Fibroblast of skin of right quadriceps (primary cell): ENCODE measurements at places on chromosomes 2 and 18.

DNA sequence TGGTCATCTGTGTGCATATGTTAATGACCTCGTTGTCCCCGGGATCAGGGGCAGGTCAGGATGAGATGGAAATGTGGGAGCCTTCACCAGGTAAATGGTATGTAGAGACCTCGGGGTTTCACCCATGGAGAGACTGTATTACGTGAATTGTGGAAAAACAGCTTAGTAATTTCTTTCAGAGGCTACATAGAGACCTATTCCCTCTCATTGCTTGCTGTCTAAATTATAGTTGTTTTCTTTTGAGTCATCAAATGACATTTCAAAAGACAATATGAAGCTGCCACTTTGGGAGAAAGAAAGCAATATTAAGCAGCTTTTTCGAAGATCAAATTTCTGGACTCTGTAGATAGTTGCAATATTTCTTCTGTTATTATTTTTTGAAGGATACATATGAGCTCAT, 20.4 kb downstream of the ADAM23 start:
- DNase-seq = no peak

DNA sequence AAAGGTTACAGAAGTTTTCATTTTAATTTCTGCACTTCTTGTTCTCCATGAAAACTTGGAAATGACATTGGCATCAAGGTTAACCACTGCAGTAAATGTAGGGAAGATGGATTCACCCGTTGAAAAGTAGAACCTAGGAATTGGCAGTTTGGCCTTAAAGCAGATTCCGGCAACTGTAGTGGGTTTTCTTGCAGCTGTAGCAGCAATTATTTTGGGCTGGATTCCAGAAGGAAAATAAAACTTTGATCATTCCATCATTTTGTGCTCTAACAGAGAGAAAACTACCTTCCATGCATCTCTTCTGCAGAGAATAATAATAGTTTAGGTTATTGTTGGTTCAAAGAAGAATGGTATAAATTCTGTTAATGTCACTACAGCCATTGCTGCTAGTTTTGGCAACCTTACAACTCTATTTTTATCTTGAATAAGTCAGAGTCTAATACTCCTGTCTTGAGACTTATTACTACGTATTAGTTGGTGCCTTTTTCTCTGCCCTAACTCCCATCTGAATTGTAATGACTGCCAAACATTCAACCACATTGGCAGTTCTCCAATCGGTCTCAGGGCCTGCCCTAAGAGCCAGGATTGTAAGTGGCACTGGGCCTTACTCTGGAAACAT, 178.1 kb upstream of the PIEZO2 start:
- peak; percentile 62 for DNase-seq

GRCh38 chr18:63969942-63970808, at the start of gene SERPINB8:
Gene SERPINB8, plus strand, starts transcription at chr18:63970081. Its CDS starts 8,228 bp downstream, at chr18:63978309.
- peak; percentile 95 for DNase-seq

GRCh38 chr2:219522111-219523030, 8.1 kb downstream of the ASIC4 start:
- peak; percentile 94 for DNase-seq

DNA sequence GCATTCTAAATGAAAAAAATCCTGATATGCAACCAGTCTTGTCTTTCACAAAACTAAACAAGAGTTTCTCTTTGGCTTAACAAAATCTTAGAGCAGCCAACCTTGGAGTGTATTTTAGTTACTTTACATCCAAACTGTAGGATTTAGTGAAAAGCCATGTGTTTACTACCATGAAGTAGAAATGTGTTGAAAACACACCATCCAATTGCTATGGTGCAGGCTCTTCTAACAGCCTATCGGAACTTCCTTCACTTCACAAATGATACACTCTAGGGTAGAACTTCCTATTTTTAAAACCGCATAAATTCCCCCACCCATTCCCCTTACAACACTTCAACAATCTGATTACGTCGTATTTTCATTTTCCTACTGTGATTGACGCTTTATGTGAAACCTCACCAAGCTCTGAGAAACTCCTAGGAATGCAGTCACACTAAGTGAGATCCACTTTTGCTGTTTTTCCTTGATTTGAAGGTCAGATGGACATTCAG, 74.4 kb upstream of the MAP4K4 start:
- DNase-seq = no peak

- DNase-seq = no peak
These were observed 35.2 kb downstream of the TTLL4 start for GRCh38 chr2:218745559-218746469.

GRCh38 chr2:241617431-241618154, 19.4 kb downstream of the THAP4 start:
- DNase-seq = no peak

GRCh38 chr18:23872701-23873550, 141.6 kb upstream of the TTC39C start:
- no peak for DNase-seq

- DNase-seq = no peak
These were observed 41.6 kb downstream of the GPR155 start for GRCh38 chr2:174445248-174445647.

DNA sequence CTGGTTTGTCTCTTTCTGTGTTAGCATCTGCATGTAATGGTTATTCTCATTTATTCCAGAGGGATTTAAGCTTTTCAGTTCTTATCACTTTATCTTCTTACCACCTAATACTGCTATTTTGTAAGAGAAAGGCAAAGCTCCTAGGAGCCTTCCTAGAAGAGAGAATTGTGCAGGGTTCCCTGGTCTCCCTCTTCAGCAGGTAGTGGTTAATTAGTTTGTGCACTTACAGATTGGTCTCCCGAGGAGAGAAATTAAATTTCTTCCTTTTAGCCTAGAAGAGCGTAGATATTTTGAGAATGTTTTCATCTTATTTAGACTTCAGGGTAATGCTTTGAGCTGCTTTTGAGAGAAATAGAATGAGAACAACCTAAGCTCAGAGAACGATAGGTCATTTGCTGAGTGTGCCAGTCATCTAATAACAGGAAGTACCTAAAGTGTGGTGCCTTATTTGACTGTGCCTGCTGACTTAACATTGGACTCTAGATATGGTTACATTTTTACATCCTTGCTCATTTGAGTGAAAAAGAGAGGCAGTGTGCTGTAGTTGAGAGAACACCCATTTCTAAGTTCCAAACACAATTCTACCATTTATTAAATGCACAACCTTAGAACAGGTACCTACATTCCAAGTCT, 651.4 kb downstream of the STK39 start:
- no peak for DNase-seq

GRCh38 chr2:190804182-190804795, 76.3 kb upstream of the GLS start:
- DNase-seq = peak; percentile 38

DNA sequence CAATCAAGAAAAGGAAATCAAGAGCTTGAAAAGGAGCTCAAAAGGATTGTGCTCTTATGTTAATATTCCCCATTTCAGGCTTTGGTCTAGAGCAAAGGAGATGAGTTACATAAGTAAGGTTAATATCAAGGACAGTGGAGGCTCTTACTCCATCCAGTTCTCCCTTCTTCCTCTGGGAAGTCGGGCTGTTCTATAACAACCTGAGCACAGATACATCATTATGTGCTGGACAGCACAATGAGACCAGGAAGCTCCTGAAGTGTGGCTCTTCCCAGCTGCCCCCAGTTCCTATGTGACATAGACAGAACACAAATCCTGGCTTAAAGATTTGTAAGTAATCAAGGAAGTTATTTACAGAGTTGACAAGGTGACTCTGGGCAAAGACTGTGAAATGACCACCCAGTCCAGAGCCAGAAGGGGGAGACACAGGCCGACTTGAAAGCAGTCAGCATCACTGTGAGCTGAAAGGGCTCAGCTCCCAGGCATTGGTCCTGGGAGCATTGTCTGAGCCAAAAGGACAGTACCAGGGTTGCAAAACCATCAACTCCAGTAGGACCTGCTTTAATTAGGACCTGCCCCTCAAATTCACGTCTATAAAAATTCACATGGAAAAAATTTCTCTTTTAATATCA, 917.6 kb upstream of the ACVR2A start:
- DNase-seq = peak; percentile 49

DNA sequence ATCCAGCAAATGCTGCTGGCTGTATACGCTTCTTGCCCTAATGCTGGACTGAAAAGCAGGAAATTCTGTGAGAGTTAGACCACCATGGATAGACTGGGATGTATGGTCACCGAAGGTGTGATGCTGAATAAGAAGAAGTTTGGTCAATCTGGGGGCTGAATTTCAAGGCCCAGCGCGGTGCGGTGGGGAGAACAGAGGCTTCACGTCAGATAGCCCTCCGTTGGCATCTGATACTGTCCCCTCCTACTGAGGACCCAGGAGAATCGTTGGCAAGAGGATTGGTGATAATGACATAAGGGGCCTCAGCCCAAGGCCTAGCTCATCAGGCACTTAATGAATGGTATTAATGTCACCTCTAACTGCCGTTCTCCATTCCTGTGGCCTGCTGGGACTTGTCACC, 97.3 kb upstream of the ST3GAL5 start:
- no peak for DNase-seq

DNA sequence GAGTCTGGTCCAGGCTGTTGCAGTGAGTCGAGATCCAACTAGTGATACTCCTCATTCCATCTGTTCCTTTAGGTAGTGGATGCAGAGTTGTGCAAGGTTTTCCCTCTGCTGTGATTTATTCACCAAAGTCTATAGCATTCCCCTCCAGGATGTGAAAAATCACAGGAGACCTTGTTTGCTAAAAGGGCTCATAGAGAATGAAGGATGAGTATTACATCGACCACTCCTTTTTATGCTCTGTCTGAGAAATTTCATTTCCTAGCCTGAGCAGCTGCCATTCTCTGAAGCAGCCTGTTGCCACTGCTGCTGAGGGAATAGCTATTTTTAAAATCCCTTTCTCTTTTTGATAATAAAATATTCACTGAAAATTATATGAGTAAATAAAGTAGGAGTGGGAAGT, 134.1 kb upstream of the LRRTM1 start:
- DNase-seq = no peak

- DNase-seq = no peak
These were observed 68.7 kb downstream of the RHBDD1 start for GRCh38 chr2:226904592-226904991.

DNA sequence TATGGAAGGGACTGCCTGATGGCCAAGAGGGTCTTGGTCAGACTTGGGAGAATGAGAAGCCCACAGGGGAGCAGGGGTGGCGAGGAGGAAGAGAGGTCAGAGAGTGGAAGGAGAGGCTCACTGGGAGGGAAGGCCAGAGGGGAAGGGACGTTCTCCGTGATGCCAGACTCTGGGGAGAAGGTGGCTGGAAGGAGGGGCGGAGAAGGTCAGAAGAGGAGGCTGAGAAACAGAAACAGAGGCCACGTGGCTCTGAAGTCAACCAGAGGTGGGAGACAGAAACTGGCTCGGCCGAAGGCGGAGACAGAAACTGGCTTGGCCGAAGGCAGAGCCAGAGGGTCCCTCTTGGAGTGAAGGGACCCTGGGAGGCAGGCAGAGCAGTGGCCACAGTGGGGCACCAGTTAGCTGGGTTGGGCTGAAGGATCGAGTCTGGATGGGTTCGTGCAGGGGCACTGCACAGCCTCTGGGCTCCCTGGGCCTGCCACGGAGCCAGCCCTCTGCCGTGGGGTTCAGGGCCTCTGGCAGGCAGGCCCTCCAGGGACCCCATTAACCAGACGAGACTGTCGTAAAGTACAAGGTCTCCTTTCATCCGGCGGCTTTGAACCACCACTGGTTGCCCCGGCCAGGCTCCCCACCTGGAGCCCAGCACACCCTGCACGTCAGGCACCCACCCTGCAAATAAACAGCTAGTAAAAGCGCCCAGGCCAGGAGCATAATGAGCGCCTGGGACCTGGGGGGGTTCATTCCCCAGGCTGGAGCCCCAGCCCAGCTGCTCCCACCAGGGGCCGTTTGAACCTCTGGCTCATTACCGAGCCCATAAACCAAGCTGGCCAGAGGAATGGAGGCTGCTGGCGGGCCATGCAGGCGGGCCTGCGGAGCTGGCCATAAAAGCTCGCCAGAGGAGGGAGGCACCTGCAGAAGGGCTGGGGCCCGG, 218.8 kb downstream of the DYSF start:
- no peak for DNase-seq

DNA sequence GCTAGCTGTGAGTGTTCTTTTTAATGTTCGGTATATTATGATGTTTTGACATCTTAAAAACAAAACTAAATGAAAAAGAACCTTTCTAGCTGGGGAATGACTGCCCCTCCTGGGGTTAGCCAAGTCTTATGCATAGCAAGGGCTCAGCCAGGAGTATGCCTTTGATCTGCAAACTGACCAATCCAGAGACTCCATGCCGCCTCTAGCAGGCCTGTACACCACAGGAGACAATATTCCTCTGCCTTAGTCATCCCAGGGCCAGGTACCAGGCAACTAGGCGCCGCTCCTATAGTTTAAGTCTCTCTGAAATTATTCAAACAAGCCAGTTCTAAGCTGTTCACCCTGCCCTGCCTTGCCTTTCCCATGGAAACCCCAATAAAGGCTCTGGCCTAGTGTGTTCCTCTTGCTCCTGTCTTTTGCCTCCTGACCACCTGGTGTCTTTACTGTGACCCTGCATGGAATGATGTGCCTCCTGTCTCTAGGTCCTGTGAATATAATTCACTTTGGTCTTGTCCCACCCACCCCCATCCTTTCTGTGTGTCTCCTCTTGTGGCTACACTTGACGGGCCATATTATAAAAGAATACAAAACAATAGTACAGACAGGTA, 52.0 kb upstream of the CHN1 start:
- DNase-seq = no peak

DNA sequence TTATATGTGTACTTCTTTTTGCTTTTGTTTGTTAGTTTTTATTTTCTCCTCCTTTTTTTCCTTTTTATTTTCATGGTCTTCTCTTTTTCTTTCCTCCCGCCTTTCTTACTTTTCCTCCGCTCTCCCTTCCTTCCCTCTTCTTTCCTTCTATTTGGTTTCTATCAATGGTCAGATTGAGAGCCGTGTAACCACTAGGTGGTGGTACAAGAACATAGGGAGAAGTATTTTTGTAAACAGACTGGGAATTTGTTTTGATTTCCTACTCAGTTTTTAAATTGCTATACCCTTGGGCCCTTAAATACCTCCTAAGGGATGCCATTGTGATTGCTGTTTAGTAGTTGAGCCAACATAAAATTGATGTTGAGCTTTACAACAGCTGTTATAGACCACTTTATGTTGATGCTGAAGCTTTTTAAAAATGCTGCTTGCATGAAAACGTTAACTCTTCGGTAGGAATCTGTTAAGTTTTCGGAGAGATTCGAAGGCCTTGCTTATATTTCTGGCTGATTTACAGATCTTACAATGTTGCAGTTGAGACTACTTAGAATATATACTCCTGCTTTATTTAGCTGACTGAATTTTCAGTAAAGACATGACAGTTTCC, 124.2 kb downstream of the UBE2E3 start:
- peak; percentile 70 for DNase-seq

DNA sequence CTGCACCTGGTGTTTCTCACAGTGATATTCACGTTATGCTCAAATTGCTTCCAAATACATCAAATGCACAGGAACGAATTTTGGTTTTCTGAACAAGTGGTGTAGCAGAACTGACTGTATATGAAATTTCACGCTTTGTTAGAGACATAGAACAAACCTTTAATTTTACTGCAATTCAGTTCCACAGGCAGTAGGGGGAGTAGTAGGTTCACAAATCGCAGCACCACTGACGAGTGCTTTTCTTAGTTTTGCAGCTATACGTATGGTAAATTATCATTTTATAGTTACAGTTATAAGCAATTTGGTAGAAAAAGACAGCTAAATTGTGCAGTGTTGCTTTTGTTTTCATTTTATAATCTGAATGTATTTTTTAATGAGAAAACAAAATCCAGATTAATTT, 113.3 kb downstream of the KIAA1328 start:
- peak; percentile 30 for DNase-seq

- no peak for DNase-seq
These were observed 5.2 kb upstream of the BOLA3 start for GRCh38 chr2:74152954-74153353.
